ENCODE measurements at places on chromosomes 12 and 14. TPM values are rescaled to one million over a fixed set of nuclear protein-coding genes. Genes with fewer than 3 reads are reported as not detected.

ADCY4 gene
- total RNA-seq, result 57.5 TPM

KRT6C gene
- not detected for total RNA-seq

DNA sequence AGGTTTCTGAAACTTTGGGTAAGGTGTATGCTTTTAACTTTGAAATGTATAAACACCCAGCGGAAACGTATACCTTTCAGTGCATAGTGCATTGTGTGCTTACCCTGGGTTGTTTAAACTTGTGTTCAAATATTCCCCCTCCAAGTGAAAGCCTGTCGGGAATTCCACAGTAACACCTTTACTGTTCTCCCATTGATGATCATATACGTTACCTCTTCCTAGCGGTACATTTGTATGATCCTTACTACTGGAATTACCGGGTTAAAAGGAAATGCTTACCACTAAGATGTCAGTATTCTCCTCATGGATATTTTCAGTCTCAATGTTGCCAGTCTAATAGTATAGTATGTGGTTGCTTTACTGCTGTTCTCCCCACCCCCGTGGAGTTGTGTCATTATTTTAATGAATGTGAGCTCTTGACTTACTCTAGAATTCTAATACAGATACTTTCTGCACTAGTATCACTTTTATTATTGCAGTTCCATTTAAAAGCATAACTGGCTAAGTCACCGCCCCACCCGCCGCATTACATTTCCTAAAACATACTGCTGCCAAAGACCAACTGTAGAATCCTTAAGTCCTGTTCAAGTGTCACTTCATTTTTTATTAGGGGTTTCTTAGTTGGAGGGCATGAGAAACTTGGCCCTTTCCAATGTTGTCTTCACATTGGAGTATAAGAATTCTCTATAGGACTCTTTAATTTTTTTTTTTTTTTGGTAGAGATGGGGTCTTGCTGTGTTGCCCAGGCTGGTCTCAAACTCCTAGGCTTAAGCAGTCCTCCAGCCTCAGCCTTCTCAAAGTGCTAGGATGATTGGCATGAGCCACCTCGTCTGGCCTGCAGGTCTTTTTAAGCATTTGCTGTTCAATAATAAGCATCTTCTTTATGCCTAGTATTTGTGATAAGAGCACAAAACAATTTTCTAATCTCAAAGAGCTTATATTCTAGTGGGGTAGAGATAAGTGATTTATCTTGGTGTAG, 24.9 kb downstream of the NUDT4 start:
- no peak overlapping the region for H3K27ac ChIP-seq
- no peak for DNase-seq
- no peak overlapping the region for H3K4me3 ChIP-seq
- no peaks in the 10 kb centered on the region for H3K4me1 ChIP-seq
- no peaks in the 10 kb centered on the region for H3K27me3 ChIP-seq

- H3K4me1 ChIP-seq, result peaks cover under 1% of the 10 kb centered on the region
- no peaks in the 10 kb centered on the region for H3K27me3 ChIP-seq
- no peak overlapping the region for H3K4me3 ChIP-seq
- H3K36me3 ChIP-seq, result no peaks in the 10 kb centered on the region
- H3K27ac ChIP-seq, result no peak overlapping the region
These were observed 173.4 kb upstream of the ATP2B1 start for GRCh38 chr12:89882050-89882449.

GRCh38 chr12:128807161-128807724, 16.5 kb downstream of the SLC15A4 start:
- no peak overlapping the region for H3K27ac ChIP-seq
- no peak overlapping the region for H3K4me3 ChIP-seq

- H3K36me3 ChIP-seq, result peaks cover 4% of the 10 kb centered on the region
- no peak overlapping the region for H3K4me3 ChIP-seq
- H3K27me3 ChIP-seq, result no peaks in the 10 kb centered on the region
- no peak for DNase-seq
- H3K27ac ChIP-seq, result no peak overlapping the region
These were observed 37.4 kb downstream of the GNPTAB start for GRCh38 chr12:101793401-101793800.

DNA sequence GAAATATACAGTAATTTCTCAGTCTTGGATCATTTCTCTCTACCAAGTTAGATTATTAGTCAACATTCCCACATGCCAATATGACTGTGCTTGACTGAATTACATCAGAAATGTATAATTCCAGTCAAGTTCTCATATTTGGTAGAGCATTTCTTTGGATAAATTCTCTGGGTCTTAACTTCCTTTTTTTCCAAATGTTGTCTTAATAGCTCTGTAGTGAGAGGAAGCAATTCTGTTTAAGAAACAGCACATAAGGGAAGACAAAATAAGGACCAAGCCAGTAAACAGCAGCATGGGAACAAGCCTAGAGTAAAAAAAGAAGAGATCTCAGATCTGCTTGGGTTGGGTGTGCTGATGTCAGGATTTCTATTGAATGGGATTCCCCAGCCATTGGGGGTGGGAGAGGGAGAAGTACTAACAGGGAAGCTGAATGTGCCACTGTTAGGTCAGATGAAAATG, 14.2 kb upstream of the DYRK2 start:
- H3K27ac ChIP-seq, result no peak overlapping the region
- no peaks in the 10 kb centered on the region for H3K36me3 ChIP-seq
- DNase-seq, result no peak
- no peaks in the 10 kb centered on the region for H3K27me3 ChIP-seq
- no peak overlapping the region for H3K4me3 ChIP-seq

- no peak for DNase-seq
- no peak overlapping the region for H3K4me3 ChIP-seq
- H3K36me3 ChIP-seq, result no peaks in the 10 kb centered on the region
- H3K4me1 ChIP-seq, result no peaks in the 10 kb centered on the region
- no peak overlapping the region for H3K27ac ChIP-seq
These were observed 75.5 kb upstream of the DCD start for GRCh38 chr12:54723379-54724256.

Measured in kidney (tissue), 22 donors.